Stimulated activated CD4-positive, alpha-beta T cell treated with anti-CD3 and anti-CD28 coated beads, Interleukin-1b, Interleukin-23, amount 100 ng/mL, for 1 hour (primary cell): ENCODE measurements at places on chromosomes 5 and 9.

DNA sequence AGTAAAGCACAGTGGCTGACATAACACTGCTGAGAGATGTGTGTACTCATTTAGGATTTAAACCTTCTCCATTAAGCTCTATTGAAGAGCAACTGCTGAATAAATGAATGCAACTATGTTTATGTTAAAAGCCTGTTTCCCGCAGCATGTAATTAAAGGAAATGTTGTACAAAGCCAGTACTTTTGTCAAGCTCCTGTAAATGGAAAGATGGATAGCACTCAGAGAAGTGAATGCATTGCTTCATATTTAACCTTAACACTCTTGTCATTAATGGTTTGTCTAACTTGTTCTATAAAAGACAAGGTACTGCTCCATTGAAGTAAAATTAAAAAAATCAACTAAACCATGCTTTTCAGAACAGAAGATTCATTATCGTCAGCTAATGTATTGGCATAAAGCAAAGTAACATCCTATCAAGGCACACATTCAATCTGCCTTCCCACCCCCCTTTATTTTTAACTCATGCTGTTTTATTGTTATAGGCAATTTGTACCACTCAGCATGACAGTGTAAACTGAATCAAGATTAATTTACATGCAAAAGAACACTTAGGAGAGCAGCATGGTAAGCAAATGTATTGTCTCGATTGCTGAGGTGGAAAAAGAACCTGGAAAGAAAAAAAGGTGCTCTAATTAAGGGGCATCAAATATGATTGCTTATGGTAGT is 240.9 kb upstream of the TBCA start:
- DNase-seq: no peak

- no peak for DNase-seq
These were observed 99.6 kb upstream of the RAPGEF1 start for GRCh38 chr9:131839281-131840084.

DNA sequence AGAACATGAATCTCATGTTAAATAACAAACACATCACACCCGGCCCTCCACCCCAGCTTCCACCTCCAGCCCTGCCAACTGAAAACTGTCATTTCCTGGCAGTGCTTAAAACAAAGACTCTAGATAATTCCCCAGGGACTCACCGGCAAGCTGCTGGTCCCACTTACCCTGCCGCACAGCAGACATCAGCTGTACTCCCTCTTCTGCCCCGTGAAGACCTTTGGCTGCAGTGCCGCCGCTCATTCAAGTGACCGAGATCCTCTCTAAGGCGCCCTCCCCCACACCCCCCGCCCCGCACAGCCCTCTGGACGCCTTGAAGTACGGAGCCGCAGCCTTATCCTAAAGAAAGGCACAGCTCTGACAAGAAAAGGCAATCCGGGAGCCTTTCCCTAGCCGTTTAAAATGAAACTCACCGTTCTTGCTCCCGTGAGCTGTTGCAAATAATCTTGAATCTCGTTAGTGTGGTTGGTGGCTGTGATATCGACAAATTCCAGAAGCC is 434 bp downstream of the GLRX start:
- no peak for DNase-seq

DNA sequence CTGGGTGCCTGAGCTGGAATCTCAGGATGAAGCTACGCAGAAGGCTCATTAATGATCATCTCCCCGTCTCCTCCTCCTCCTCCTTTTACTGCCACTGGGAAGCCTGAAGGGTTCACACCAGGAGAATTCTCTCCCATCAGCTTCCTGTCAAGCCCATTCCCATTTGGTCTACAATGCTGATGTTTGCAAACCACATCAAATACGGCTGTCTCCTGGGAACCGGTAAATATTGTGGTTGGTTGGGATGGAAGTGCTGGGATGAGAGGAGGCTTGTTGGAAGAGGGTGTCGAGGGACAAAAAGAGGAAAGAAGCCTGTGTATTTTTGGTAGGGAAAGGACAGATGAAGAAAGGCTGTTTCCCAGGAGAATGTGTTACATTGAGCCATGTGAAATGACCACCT is 13.2 kb upstream of the S1PR3 start:
- no peak for DNase-seq

DNA sequence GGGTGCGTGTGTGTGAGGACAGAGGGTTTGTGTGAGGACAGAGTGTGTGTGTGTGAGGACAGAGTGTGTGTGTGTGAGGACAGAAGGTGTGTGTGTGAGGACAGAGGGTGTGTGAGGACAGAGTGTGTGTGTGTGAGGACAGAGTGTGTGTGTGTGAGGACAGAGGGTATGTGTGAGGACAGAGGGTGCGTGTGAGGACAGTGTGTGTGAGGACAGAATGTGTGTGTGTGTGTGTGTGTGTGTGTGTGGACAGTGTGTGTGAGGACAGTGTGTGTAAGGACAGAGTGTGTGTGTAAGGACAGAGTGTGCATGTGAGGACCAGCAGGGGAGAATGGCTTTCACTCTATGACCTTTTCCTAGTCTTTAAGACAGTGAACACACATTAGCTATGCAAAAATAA is 63.1 kb upstream of the UBAC1 start:
- no peak for DNase-seq

DNA sequence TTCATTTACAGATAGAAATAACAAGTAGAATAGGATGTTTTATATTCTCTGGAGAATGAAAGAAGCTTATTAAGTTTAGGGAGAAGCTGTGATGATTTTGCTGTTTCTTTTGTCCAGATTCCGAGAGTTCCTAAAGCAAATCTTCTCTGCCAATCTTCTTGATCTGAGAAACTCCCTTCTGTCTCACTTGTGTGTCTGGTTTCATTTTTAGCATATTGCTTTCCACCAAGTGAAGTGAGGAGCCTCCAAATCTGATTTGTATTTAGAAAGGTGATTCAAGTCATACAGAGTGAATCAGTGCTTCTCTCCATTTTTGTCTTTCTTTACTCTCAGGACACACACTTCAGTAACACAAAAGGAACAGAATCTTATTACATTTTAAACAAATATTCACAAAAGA is 48.4 kb downstream of the STX17 start:
- no peak for DNase-seq

GRCh38 chr5:135186662-135187522 is 152.9 kb upstream of the PITX1 start:
- DNase-seq: no peak

DNA sequence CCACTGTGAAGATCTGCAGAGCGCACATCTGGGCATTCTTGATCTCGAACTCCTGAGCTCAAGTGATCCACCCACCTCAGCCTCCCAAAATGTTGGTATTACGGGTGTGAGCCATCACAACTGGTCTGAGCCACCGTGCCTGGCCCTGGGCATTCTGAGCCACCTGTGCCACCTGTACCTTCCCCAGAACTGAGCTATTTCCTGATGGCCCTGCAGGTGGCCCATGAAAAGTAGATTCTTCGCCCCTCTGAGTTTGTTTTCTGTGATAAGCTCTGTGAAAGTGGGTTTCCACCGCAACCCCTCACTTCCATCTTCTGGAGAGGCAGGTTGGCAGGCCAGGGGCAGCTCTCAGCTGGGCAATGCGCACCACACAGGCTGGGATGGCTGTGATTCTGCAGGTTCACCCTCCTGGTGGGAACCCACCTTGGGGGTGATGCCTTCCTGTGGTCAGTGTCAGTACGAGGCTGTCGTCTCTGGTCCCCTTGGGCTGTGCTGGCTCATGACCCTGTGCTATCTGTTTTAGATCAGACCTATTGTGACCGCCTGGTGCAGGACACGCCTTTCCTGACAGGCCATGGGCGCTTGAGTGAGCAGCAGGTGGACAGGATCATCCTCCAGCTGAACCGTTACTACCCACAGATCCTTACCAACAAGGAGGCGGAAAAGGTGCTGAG is 11.3 kb downstream of the CARD19 start:
- no peak for DNase-seq

- no peak for DNase-seq
These were observed 61.3 kb upstream of the SPOCK1 start for GRCh38 chr5:137560420-137560819.

- no peak for DNase-seq
These were observed 26.8 kb downstream of the ZNF346 start for GRCh38 chr5:177049285-177049684.

DNA sequence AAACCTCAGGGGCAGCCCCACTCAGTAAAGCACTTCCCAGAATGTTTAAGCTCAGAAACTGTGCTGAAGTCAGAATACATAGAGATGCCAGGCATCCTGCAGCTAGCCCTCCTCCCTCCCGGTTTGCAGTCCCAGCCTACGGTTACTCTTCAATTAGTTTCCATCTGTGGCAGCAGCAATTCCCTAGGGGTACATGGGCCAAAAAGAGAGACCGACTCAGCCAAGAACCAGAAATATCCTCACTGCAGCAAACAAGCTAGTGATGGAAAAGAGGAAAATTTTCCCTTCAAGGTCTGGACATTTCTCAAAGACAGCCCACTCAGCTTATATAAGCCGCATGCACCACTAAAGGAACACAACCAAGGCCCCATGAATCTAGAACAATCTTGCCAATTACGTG is 89.1 kb upstream of the PPP2R2B start:
- no peak for DNase-seq
